Stimulated activated CD4-positive, alpha-beta T cell treated with anti-CD3 and anti-CD28 coated beads, Interleukin-4, amount 100 ng/mL, for 4 hours (primary cell): ENCODE measurements at places on chromosomes 7 and 10.

DNA sequence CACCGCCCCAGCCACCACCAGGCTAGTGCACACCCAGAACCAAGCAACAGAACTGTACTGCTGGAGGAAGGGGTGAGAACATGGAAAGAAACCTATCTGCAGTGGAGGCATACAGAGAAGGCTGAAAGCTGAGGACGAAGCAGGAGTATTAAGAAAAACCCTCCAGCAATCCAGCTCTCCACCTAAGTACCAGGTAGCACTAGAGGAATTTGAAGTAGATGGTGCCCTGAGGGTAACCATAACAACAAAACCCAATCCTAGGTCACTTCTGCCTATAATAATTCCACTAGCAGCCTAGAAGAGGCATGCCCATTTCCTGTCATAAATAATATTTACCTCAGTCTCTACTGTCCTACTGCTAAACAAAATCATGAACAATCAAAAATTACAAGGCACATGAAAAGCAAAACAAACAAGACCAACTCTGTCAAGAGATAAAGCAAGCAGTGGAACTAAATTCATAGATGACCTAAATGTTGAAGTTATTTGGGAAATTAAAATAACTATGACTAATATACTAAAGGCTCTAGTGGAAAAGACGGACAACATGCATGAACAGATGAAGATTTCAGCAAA is 51.1 kb downstream of the HYCC1 start:
- DNase-seq: no peak

DNA sequence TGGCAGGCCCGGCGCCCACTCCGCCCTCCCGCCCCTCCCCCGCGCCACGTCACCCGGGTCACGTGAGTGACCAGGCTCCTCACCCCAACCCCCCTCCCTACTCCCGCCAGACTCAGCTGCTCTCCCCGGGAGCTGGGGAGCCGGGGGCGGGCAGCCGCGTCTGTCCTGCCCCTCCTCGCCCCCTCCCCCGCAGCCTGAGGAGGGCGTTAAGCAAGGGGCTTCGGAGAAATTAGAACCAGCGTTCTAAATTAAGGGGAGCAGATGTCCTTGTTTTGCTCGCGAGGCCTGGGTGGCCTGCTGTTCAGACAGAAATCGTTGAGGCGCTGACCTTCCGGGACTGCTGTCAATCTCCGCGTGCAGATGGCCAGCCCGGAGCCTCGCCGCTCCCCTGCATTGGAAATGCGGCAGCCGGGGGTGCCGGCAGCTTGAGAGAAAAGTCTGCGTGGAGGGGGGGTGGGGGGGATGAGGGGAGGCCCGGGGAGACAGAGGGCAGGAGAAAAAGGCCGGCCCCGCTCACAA is 102.2 kb upstream of the ZNF438 start:
- peak; percentile 76 for DNase-seq

DNA sequence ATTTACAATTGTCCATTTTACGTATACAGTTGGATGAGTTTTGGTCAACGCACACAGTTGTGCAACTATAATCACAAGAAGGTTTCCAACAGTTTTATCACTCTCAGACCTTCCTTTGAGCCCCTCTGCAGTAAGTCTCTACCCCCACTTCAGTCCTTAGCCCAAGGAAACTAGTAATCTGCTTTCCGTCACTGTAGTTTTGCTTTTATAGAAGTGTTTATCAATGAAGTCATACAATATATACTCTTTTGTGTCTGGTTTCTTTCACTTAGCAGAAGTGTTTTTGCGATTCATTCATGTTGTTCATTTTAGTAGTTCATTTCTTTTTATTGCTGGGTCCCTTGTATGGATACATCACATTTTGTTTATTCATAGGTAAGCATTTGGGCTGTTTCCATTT is 92.9 kb upstream of the PIP4K2A start:
- no peak for DNase-seq

DNA sequence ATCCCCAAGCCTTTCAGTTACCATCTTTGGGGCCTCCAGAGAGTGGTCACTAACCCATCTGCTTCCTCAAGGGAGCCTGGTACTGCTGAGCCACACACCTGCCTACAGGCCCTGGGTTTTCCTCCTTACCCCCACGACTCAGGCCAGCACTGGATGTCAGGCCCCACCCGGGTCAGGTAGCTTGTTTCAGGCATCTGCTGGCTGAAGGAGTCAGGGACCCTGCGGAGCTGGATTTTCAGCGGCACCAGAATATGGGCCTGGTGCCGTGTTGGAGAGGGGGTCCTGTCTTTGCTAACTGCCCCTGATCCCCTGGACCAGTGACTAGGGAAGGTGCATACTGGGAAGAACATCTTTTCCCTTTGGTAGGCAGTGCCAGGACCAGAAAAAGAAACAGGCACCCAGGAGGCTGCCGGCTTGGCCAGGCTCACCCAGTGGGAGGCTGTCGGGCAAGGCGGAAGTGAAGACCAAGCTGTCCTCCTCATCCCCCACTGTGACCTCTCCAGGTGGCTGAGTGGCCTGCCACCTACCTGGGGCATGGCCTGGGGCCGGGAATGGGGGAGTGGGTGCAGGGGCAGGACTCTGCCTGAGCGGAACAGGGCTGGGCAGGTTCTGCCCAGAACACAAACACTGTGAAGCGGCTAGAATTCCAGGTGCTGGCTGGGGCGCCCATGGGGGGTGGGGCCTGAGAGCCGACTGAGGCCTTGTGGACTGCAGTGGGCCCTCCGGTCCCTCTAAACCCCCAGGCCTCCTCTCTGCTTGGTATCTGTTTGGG is 12.4 kb upstream of the SAMD8 start:
- no peak for DNase-seq
